ENCODE measurements at places on chromosomes 3 and 15. TPM values are rescaled to one million over a fixed set of nuclear protein-coding genes. Genes with fewer than 3 reads are reported as not detected.

- no peak overlapping the region for H3K4me3 ChIP-seq
- H3K36me3 ChIP-seq, result no peaks in the 10 kb centered on the region
- no peaks in the 10 kb centered on the region for H3K4me1 ChIP-seq
- no peak for DNase-seq
- H3K27ac ChIP-seq, result no peak overlapping the region
Measured at GRCh38 chr3:167969548-167969947, 126.2 kb downstream of the GOLIM4 start.

DNA sequence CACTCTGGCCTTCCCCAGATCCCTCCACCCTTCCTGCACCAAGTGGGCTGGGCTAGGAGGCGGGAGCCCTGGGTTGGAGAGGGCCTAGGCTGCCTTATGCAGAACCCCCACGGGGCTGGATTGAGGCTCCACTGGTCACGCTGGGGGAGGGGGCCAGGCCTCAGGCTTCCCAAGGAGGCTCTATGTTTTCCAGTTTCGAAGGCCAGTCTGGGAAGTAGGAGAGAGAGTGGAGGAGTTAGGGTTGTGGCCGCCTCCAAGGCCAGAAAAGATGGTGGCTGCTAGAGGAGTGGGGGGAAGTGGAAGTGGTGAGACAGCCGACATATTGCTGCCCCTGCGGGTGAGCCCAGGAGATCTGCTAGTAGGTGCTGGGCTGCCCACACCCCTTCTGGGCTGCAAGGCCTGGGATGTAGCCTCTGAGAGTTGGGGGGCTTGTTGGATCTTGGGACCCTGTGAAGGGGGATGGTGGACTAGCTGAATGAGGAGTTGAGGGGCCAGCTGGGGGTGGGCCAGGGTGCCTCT, 1.2 kb downstream of the GNAI2 start:
- H3K27ac ChIP-seq, result peak overlapping the region; percentile 71
- peaks cover 13% of the 10 kb centered on the region for H3K36me3 ChIP-seq
- DNase-seq, result peak; percentile 37
- peaks cover 50% of the 10 kb centered on the region for H3K4me1 ChIP-seq
- H3K27me3 ChIP-seq, result no peaks in the 10 kb centered on the region
- peak overlapping the region; percentile 99 for H3K4me3 ChIP-seq

Gene DISP2
- 0.18 TPM for total RNA-seq

DNA sequence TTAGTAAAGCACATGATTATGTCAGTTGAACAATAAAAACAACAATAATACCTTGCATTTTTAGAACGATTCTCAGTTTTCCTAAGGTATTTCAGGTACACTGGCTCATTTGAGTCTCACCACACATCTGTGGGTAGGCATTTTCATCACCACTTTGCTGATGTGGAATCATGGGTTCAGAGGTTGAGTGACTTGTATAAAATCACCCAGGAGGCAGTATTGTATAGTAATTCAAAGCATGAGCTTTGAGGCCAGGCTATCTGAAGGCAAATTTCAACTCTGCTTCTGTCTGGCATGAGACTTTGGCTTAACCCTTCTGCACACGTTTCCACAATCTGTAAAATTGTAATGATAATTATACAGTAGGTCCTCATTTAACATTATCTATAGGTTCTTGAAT, 183.9 kb upstream of the CMC1 start:
- H3K27ac ChIP-seq, result no peak overlapping the region
- H3K4me1 ChIP-seq, result no peaks in the 10 kb centered on the region
- H3K27me3 ChIP-seq, result no peaks in the 10 kb centered on the region
- H3K36me3 ChIP-seq, result no peaks in the 10 kb centered on the region
- no peak for DNase-seq
- no peak overlapping the region for H3K4me3 ChIP-seq

DNA sequence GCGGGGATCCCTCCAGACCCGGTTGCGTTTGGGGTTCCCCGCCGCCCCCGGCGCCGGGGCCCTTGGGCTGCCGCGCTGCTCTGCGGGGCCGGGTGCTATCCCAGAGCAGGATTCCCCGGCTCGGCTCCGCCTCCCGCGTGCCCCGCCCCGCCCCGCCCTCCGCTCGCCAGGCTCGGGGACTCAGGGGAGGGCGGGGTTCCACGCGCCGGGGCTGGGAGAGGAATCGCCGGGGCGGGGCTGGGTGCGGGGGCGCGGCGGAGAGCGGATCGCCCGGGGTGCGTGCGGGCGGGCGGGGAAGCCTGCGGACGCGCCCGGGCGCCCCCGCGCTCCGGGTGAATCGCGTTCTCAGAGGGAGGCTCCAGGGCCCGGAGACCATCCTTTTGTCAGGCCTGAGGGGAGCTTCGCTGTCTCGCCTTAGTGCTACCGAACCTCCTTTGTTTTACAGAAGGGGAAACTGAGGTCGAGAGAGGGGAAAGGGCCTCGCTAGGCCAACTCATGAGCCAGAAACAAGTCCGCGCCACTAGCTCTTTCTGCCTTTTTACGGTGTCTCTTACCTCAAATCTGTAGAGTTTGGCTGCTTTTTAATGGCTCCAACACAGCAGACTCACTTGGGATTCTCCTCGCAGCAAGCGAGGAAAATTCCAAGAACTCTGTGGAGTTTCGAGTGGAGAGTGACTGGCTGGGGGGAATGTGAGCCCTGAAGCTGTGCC, at the start of gene TMEM158:
TSS of gene TMEM158 (minus strand) at position 82 of the 710 bp plus-strand sequence. CDS start 260 bp downstream, outside the sequence.
- peak within 1 kb of the TSS; percentile 14 for H3K4me3 ChIP-seq
- DNase-seq, result peak; percentile 42
- peaks cover 27% of the 10 kb centered on the region for H3K27me3 ChIP-seq
- H3K27ac ChIP-seq, result no peak within 1 kb of the TSS

Gene CADPS
- total RNA-seq, result not detected

GRCh38 chr3:72113564-72113963, 328.6 kb upstream of the PROK2 start:
- DNase-seq, result no peak
- no peak overlapping the region for H3K27ac ChIP-seq
- no peak overlapping the region for H3K4me3 ChIP-seq
- no peaks in the 10 kb centered on the region for H3K36me3 ChIP-seq
- no peaks in the 10 kb centered on the region for H3K4me1 ChIP-seq

- H3K27me3 ChIP-seq, result no peaks in the 10 kb centered on the region
- H3K4me3 ChIP-seq, result no peak overlapping the region
- no peaks in the 10 kb centered on the region for H3K36me3 ChIP-seq
- no peak for DNase-seq
Measured at GRCh38 chr3:171189394-171190080, 163.0 kb upstream of the SLC2A2 start.

- no peak overlapping the region for H3K27ac ChIP-seq
- peaks cover 5% of the 10 kb centered on the region for H3K36me3 ChIP-seq
- DNase-seq, result no peak
- no peaks in the 10 kb centered on the region for H3K4me1 ChIP-seq
- no peaks in the 10 kb centered on the region for H3K27me3 ChIP-seq
Measured at GRCh38 chr3:69181592-69182211, 59.3 kb upstream of the LMOD3 start.

Gene SPESP1
- 0.86 TPM for total RNA-seq

Gene REC114
- total RNA-seq, result not detected

DNA sequence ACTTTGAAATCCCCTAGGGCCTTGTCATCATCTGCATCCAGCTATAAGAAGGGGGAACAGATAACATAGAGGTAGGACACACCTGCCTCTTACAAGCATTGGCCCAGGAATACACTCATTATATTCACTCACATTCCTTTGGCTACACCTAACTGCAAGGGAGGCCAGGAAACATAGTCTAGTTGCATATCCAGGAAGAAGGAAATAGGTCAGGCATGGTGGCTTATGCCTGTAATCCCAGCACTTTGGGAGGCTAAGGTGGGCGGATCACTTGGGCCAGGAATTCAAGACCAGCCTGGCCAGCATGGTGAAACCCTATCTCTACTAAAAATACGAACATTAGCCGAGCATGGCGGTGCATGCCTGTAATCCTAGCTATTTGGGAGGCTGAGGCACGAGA, 48.8 kb downstream of the GTPBP8 start:
- H3K4me3 ChIP-seq, result no peak overlapping the region
- H3K27me3 ChIP-seq, result no peaks in the 10 kb centered on the region
- no peaks in the 10 kb centered on the region for H3K4me1 ChIP-seq
- H3K27ac ChIP-seq, result no peak overlapping the region
- no peak for DNase-seq
- H3K36me3 ChIP-seq, result no peaks in the 10 kb centered on the region

- no peaks in the 10 kb centered on the region for H3K27me3 ChIP-seq
- no peaks in the 10 kb centered on the region for H3K36me3 ChIP-seq
- no peak overlapping the region for H3K4me3 ChIP-seq
- H3K27ac ChIP-seq, result no peak overlapping the region
- no peak for DNase-seq
Measured at GRCh38 chr3:107842940-107843339, 247.9 kb downstream of the CD47 start.

DNA sequence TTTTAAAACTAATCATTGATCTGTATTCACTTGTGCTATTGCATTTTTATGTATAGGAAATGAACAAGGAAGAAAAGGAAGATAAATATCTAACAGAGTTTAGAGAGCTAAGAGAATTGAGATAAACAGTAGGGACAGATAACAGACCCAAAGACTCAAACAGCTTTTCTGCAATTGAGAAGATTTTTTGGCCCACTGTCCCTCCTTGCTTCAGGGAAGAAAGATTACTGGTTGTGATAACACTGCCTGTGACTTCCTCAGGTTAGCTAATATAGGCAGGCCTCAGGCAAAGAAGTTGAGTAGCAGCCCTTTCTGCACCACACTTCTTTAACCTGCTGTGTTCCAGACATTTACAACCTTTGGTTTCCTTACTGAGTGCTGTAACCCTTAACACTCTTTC, 2.7 kb upstream of the COX17 start:
- H3K27me3 ChIP-seq, result no peaks in the 10 kb centered on the region
- no peak overlapping the region for H3K4me3 ChIP-seq
- no peak overlapping the region for H3K27ac ChIP-seq
- peaks cover 2% of the 10 kb centered on the region for H3K36me3 ChIP-seq

Gene ETFA
- total RNA-seq, result 178 TPM

DNA sequence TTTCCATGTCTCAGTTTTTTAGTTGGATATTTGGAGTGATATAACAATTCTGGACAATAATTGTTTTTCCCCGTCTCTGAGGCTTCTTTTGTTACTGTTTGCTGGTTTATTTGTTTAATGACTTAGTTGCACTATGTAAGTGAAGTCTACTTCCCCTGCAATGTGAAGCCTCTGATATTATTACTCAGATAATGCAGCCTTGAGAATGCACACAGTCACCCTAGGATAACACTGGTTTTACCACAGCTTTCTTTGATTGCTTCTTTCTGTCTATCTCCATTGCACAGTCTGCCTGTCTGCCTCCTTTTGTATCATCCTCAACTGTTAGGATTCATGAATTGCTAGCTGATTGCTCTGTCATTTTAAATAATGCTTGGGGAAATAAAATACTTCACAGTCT, 208.7 kb upstream of the ROBO1 start:
- H3K4me1 ChIP-seq, result no peaks in the 10 kb centered on the region
- no peak overlapping the region for H3K4me3 ChIP-seq
- DNase-seq, result no peak

DNA sequence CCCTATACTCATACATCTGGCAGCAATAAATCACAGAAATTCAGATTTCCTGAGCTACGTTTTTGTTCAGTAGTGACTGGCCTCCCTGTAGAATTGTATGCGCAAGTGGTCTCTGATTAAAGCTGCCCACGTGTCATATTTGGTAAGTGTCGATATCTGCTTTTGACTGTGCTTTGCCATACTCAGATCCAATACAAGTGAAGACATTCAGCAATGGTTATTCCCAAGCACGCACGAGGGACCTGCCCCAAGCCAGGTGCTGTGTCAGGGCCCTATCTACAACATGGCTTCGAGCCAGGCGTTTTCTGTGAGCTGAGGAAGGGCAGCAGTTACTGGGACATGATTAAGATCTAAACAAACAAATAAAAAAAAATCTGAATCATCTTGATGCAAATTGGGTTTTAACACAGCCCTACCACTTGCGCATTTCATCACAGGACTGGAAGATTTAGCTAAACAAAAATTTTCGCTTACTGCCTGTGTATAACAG, 47.2 kb upstream of the ICE2 start:
- peaks cover 28% of the 10 kb centered on the region for H3K4me1 ChIP-seq
- H3K4me3 ChIP-seq, result no peak overlapping the region
- no peaks in the 10 kb centered on the region for H3K27me3 ChIP-seq
- no peak for DNase-seq

DNA sequence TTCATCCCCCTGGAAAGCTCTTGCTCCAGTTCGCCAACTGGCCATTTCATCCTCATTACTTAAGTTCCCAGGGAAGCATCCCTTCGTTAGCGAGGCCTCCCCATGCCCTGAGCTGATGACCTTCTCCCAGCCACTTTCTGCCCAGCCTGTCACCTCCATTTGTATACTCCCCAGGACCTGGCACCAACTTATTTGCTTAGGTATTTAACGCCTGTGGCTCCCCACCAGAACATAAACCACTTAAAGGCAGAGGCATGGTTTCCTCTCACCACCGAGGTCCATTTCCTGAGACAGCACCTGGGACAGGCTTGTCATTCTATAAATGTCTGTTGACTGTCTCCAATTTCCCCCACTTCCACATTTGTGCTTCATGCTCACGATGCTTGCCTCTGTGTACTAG, 189.0 kb downstream of the ZNF621 start:
- no peaks in the 10 kb centered on the region for H3K27me3 ChIP-seq
- no peaks in the 10 kb centered on the region for H3K4me1 ChIP-seq
- no peaks in the 10 kb centered on the region for H3K36me3 ChIP-seq
- no peak overlapping the region for H3K27ac ChIP-seq

GRCh38 chr3:185659942-185660921, 74.1 kb downstream of the SENP2 start:
- H3K4me3 ChIP-seq, result no peak overlapping the region
- peaks cover 4% of the 10 kb centered on the region for H3K4me1 ChIP-seq
- peak; percentile 33 for DNase-seq
- no peaks in the 10 kb centered on the region for H3K27me3 ChIP-seq
- no peaks in the 10 kb centered on the region for H3K36me3 ChIP-seq

GRCh38 chr3:192064959-192065358, 604.0 kb downstream of the PYDC2 start:
- H3K4me1 ChIP-seq, result no peaks in the 10 kb centered on the region
- no peaks in the 10 kb centered on the region for H3K36me3 ChIP-seq
- no peak overlapping the region for H3K4me3 ChIP-seq
- no peaks in the 10 kb centered on the region for H3K27me3 ChIP-seq
- no peak for DNase-seq
- H3K27ac ChIP-seq, result no peak overlapping the region

Gene NPAP1
- not detected for total RNA-seq

GRCh38 chr3:5112043-5112442, 10.0 kb upstream of the ARL8B start:
- no peak overlapping the region for H3K27ac ChIP-seq
- no peak for DNase-seq
- no peaks in the 10 kb centered on the region for H3K27me3 ChIP-seq

GRCh38 chr3:22156868-22157267, 405.9 kb upstream of the ZNF385D start:
- no peak overlapping the region for H3K27ac ChIP-seq
- H3K4me1 ChIP-seq, result no peaks in the 10 kb centered on the region
- no peaks in the 10 kb centered on the region for H3K27me3 ChIP-seq
- H3K36me3 ChIP-seq, result no peaks in the 10 kb centered on the region

Gene ARNT2
- total RNA-seq, result 0.13 TPM

Gene TRPM1
- total RNA-seq, result not detected
